ENCODE measurements at places on chromosomes 1 and 21.

DNA sequence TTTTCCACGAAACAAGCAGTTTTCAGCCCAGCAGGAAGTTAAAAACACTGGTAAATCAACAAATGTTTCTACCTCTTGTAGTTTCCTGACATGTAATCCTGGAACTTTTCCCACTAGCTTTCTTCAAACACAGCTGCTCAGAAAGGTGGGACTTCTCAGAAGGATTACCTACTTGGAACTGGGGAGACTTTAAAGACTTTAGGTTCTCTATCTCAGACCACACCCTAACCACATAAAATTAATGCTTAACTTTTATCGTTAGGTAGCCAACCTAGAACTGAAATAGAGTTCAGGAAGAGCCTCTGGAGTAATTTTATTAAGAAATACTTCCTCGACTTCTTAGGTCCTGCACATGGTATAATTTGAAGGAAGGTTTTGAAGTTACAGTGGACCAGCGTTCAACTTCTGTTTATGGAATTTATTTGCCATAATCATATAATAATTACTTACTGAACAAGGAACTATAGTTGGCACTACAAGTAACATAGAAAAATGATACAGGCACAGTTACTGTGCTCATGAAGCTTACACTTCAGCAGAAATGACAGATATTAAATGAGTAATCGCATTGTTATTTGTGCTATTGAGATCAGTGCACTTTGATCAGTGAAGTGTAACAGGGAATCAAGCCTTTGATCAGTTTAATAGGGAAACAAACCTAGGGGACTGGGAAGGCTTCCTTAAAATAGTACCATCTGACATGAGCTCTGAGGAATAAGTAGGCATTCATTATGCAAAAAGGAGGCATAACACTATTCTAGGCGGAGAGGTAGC lies at the start of gene BCL2L15:
BCL2L15 (minus strand) TSS at position 180 of the 774 bp plus-strand sequence. CDS start 206 bp downstream, outside the sequence.
- no peak for DNase-seq

DNA sequence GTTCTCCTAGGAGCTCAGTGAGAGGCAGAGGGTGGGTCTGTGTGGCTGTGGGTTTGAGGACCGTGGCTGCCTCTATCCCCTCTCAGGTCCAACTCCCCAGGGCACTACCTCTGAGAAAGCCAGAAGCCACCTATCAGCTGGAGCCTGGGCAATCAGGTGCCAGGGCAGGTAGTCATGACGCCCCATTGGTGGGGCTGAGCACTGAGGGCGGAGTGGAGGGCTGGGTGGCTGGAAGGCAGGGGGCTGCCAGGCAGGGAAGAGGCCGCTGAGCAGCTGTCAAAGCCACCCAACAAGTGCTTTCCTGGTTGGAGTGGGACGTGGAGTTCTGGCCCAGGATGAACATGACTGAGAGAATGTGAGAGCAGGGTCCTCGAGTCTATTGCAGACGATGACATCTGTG lies 164.9 kb upstream of the AJAP1 start:
- DNase-seq, result no peak

DNA sequence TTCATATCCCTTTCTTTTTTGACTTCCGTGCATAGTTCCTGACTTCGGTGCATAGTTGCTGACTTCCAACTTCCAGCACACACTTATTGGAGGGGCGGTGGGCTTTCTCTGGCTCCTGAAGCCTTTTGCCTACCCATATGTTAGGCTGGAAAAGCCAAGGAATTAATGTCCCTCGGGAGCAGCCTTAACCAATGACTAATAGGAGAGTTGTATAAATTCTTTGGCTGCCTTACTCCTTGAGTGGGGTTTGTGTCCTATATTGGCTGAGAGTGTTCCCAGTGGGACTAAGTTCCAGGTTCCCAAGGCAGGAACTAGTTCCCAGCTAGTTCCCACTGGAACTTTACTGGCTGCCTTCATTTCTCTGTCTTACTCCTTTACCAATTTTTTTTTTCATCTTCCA lies 105.7 kb downstream of the ZNF326 start:
- no peak for DNase-seq

- no peak for DNase-seq
These were observed 64.1 kb downstream of the ANGPTL1 start for GRCh38 chr1:178806665-178807300.

GRCh38 chr1:227174164-227174563 lies 144.1 kb downstream of the CDC42BPA start:
- DNase-seq, result no peak

- DNase-seq, result no peak
These were observed 173.4 kb upstream of the RUNX1 start for GRCh38 chr21:35222541-35222941.

DNA sequence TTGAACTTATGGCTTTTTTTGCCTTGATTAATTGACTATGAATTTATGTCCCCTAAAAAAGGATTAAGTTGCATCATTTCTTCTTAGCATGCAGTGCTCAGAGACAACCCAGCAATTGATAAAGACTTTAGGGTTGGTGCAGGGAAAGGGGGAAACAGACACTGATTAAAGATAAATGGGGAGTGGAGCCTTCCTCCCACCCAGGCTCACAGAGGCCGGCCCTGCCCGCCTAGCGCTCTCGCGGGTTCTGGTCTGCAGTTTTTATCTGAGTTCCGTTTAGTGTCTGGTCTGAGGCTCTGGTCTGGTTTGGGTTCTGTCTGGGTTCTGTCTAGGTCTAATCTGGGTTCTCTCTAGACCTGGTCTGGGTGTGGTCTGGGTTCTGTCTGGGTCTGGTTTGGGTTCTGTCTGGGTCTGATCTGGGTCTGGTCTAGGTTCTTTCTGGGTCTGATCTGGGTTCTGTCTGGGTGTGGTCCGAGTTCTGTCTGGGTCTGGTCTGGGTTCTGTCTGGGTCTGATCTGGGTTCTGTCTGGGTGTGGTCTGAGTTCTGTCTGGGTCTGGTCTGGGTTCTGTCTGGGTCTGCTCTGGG lies 48.1 kb downstream of the ABCG1 start:
- DNase-seq, result no peak

- no peak for DNase-seq
These were observed 80.9 kb downstream of the TTC3 start for GRCh38 chr21:37153935-37154350.

GRCh38 chr1:107963601-107964335 lies 1.2 kb downstream of the VAV3 start:
- peak; percentile 74 for DNase-seq

DNA sequence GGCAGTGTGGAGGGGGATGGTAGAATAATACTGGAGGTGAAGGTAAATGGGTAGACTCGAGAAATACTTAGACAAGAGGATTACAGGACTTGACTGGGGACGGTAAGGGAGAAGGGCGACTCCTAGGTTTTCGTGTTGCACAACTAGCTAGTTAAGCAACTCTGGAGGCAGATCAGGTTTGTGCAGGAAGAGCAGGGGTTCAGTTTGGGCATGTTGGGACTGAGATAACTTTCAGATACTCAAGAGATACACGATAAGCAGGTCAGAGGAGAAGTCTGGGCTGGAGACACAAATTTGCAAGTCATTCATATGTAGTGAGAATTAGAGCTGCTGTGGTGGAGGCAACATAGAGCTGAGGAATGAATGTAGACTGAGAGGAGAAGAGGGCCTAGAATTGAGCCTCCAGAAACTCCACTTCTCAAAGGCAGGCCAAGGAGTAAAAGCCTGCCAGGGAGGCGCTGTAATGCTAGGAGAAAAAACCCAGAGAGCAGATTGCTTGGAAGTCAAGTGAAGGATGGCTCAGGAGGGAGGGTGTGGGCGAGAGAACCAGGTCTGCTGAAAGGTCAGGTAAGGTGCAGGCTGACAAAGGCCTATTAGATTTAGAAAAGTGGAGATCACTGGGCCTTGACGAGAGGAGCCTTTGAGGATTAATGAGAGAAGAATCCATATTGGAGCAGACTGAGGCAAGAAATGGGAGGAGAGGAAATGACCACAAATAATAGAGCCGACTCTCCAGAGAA lies 20.8 kb downstream of the MAB21L3 start:
- no peak for DNase-seq

- no peak for DNase-seq
These were observed 57.7 kb upstream of the LRRC7 start for GRCh38 chr1:69510026-69510425.

GRCh38 chr1:205590777-205591513 lies 40.9 kb downstream of the ELK4 start:
- DNase-seq, result peak; percentile 14

DNA sequence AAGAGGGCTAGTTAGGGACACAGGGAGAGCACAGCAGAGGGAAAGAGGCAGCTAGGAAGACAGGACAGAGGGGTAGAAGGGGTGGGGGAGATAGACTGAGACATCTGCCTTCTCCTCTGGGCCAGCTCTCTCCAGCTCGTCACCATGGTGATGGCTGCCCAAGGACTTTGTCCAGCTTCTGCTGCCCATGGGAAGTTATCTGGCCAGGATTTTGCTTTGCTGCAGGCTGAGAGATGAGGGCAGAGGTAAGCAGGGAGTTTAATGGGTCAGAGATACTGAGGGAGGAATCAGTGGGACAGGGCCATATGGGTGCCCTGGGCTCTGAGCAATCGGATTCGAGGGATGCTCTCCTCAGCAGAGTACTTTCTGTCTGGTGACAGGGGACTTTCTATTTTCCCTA lies 34.5 kb upstream of the GPR37L1 start:
- no peak for DNase-seq

DNA sequence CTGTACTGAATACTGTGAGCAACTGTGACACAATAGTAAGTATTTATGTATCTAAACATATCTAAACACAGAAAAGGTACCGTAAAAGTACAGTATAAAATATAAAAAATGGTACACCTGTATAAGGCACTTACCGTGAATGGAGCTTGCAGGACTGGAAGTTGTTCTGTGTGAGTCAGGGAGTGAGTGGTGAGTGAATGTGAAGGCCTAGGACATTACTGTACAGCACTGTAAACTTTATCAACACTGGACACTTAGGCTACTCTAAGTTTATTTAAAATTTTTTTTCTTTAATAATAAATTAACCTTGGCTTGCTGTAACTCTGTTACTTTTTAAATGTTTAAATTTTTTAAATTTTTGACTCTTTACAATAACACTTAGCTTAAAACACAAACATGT lies 24.5 kb upstream of the SHCBP1L start:
- no peak for DNase-seq

GRCh38 chr1:10048601-10049000 lies 15.8 kb downstream of the UBE4B start:
- DNase-seq, result no peak

DNA sequence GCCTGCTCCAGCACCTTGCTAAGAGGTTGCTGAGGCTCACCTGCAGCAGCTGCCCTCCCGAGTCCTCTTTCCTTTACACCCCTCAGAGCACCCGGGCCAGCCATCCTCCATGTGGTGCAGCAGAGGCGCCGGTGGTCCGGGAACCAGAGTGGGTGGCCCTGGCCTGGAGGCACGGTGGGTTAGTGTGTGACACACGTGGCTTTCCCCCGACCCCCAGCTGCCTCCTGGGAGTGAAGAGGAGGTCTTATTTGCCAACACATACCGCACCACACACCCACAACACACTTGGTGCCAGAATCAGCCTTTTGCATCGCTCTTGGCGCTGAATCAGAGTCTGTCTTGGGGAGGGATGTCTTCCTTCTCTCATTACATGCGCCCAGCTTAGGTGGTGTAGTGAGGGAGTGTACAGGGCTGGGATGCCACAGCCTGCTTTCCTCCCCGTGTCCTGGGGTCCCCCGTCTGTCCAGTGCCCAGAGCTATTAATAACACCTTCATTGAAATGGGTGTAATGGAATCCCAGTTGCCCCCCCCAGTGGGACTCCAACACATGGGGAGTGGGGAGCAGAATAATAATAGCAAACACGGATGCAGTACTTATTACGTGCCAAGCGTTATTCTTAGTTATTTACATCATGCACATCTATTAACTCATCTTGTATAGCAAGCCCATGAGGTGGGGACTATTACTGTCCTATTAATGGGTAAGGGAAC lies 38.2 kb downstream of the MAPKAPK2 start:
- peak; percentile 70 for DNase-seq

DNA sequence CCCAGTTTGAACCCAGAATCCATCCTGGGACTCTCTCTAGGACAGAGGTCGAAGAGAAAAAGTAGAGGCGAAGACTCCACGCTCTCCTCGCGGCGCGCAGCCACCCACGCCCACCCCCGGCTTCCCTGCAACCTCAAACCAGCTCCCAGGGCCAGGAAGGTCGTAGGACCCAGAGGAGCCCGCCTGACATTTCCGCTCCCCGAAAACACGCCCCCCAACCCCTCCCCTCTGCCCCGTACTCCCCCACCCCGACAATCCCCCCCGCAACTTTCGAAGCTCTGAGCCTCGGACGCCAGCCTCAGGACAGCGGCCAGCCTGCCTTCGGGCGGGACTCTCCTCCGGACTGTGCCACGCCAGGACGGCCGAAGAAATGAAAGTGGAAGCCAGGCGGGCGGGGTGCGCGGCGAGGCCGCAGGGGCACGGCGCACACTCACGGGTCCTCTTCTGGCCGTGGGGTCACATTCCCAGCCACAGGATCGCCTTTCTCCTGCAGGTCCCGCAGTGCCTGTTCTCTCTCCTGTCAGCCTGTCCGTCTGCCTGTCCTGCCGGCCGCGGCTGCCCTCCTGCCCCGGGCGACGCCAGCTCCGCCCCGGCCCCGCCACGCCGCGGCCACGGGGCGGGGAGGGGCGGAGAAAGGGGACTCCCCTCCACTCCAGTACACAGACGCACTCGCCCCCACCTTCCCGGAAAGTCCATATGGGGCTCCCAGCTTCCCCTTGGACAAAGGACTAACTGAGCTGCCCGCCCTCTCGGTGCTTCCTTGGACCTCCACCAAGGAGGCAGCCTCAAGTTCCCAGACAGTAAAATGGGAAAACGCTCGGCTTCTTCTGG lies at the start of gene MOB3C:
MOB3C (minus strand) TSS at position 535 of the 831 bp plus-strand sequence. CDS start 3,490 bp downstream, outside the sequence.
- peak; percentile 95 for DNase-seq

DNA sequence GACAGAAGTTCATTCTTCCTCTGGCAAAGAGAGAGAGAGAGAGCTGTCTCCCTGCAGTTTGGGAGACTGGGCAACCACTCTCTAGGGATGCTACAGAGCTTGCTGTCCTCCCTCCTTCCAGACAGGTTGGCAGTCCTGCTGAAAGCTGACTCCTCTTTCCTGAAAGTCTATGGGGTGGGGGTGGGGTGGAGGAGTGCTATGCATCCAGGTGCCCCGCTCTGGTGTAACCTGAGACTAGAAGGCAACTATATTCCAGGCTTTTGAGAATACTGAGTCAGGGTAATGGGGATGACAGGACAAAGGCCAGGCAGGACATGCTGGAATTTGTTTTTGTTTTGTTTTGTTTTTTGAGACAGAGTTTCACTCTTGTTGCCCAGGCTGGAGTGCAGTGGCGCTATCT lies 55.4 kb downstream of the OPTC start:
- no peak for DNase-seq

DNA sequence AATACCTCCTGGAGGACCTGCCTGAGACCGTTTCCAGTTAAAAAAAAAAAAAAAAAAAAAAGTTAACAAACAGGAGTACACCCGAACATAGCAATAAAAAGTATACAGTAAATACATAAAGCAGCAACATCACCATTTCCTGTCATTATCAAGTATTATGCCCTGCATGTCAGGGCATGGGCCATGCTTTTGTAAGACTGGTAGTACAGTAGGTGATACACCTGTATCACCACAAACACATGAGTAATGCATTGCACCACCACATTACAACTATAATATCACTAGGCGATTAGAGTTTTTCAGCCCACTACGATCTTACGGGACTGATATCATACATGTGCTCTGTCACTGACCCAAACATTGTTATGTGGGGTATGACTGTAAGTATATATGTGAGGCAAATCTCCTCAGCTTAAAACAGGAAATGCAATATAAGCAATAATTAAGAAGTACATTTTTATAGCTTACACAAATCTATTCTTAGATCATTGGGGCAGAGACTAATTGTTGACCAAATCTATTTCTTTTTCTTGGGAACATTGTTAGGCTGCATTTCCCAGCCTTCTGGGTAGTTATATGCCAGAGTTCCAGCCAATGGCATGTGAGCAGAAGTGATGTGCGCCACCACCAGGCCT lies 98.1 kb downstream of the PLD5 start:
- DNase-seq, result no peak

- no peak for DNase-seq
These were observed 14.8 kb downstream of the VPS13D start for GRCh38 chr1:12244585-12244984.

Data from coronary artery (tissue), 2 donors.